ENCODE measurements at places on chromosomes 13 and 19.
A peak's percentile ranks its signal among the peaks of the same experiment; 100 is the strongest.

GRCh38 chr13:99418843-99419140, 82.5 kb upstream of the TM9SF2 start:
- DNase-seq: no peak

DNA sequence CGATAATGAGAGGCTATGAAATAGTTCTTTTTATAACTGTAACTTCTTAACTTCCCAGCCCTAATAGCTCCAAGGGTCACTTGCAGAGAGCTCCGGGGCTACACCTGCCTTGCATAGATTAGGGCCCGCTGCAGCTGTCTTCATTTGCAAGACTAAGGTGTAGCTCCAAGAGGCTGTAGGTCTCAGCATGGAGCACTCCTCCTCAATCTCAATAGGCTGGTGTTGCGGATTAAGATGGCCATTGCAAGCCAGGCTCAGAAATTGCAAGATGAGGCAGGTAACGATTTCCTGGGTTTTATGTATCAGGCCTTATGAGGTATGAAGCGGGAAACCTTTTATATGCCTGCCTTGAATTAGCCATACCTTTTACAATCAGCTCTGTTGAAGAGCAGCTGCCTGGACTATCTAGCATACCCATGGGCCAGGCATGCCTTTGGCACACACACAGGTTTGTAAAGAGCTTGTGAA, 185.7 kb downstream of the TM9SF2 start:
- DNase-seq: no peak

GRCh38 chr13:24271601-24272451, 37.6 kb upstream of the C1QTNF9 start:
- no peak for DNase-seq

DNA sequence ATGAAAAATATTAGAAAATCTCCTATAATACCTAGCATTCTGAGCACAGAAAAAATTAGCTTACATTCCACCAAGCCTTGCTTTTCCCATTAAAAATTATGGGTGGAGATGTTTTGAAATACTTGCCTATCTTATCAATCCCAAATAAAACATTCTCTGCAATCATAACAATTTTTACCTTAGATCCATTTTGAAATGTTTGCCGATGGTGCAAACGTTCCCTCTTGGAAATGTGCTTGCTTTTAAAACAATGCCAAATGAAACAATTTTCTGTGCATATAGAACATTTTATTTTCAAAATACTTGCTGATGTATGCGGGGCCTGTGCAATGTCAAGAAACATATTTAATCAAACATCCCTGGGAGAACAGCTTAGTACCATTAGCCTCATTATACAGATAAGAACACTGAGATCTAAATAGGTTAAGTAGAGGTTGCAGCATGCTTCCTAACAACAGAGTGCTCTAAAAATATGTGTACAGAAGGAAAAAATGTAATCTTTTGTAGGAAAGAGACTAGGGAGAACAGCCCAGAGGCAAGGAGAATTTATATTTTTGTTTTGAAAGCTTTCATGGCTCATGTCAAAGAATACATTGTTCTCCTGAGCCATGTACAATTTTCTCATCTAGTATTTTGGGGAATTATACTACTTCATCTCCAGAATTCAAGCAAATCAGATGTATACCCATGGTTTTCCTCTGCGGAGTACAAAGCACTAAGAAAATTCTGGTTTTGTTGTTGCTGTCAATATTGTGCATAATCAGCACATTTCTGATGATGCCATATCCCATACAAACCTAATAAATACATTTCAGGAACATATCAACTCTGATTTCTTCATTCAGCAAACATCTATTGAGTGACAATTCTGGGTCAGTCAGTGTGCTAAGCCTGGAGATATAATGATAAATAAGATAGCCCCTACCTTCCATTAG, 25.9 kb upstream of the FNDC3A start:
- DNase-seq: no peak

DNA sequence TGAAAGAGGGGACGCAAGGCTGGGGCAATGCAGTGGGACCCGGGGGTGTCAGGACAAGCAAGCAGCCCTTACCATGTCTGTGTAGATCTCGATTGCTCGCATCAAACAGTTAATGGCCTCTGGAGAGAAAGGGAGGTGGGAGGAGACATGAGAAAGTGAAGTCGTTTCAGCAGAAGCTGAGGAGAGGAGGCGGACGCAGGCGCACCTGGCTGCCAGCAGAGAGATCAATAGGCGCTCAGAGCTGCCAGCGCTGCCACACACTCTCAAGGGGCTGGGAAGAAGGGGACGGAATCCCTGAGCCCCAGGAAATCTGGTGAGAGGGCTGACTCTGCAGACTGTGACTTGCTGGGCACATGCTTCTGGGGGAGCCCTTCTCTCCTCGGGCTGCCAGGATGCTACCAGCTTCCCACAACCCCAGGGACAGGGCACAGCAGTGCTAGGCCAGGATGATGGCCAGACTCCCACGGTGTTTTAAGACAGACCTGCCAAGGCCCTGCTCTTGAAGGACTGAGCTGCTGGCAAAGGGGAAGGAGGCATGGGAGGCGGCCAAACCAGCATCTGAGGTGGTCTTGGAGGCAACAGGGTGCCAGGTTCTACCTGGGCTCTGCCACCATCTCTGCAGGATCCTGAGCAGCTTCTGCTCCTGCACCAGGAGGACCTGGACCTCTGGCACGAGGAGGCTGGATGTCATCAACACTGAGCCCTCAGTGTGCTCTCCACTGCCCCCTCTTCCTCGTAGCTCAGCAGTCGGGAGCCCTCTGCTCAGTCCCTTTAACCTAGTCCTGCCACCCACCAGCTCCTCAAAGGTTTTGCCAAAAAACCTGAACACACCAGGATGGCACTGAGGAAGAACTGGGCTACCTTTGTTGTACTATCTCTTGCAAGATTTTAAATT, 11.7 kb upstream of the KPTN start:
- DNase-seq: no peak

- DNase-seq: peak; percentile 18
Measured at GRCh38 chr13:41054212-41054877, 7.0 kb upstream of the WBP4 start.

GRCh38 chr13:76860706-76861105, 25.5 kb downstream of the KCTD12 start:
- no peak for DNase-seq

GRCh38 chr13:30738526-30739236, 3.3 kb downstream of the ALOX5AP start:
- DNase-seq: no peak

DNA sequence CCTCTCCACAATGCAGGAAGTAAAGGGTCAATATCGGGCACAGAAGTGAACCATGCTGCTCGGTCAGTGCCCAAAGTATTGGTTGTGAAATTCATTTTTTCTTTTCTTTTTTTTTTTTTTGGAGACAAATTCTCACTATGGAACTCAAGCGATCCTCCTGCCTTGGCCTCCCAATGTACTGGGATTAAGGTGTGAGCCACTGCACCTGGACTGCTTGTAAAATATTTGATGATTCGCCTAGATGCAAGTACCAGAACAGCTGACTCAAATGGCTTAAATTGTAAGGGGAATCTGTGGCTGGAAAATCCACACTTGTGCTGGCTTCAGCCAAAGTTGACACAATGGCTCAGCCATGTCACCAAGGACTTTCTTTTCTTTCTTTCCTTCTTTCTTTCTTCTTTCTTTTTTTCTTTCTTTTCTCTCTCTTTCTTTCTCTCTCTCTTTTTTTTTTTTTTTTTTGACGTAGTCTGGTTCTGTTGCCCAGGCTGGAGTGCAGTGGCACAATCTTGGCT, 43.7 kb downstream of the NUMBL start:
- DNase-seq: peak; percentile 9

GRCh38 chr13:101529422-101529821, 76.9 kb downstream of the ITGBL1 start:
- DNase-seq: no peak

DNA sequence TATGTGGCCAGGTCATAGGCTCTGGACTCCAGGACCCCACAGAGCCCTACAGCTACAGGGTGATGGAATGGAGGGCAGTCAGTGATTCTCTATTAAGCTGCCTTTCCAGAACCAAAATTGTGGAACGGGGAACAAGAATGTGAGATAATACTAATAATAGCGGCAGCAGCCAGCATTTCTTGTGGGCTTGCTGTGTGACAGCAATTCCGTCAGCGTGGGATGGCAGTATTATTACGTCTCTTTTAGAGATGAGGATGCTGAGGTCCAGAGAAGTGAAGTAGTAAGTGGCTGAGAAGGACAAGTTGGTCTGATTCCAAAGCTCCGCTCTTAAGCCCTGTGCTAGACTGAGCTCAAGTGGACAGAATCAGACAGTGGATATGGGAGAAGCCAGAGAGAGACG, 24.4 kb downstream of the GRIK5 start:
- no peak for DNase-seq

DNA sequence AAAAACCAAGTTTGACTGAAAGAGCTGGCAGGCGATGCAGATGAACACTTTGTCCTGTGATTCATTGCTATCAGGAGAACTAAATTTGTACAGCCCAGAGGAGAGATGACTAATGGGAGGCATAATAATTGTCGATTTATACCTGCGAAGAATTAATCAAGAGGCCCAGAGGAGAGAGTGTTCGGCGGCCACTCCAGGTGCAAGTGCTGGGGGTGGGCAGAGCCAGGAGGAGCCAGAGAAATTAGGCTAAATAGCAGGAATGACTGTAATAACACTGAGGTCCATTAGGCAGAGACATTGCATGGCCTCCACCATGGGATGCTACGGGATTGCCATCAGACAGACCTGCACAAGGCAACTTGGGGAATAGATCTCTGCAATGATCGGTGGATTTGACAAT, 107.7 kb upstream of the UQCRFS1 start:
- no peak for DNase-seq

- peak; percentile 56 for DNase-seq
Measured at GRCh38 chr13:95327190-95327589, 25.9 kb upstream of the ABCC4 start.

- DNase-seq: no peak
Measured at GRCh38 chr19:2320049-2320448, 8.3 kb downstream of the LSM7 start.

All from SHP77 (cell line).